ENCODE measurements at places on chromosomes 2 and 18.

GRCh38 chr18:72985686-72986085 lies 117.9 kb upstream of the NETO1 start:
- no peak for DNase-seq

DNA sequence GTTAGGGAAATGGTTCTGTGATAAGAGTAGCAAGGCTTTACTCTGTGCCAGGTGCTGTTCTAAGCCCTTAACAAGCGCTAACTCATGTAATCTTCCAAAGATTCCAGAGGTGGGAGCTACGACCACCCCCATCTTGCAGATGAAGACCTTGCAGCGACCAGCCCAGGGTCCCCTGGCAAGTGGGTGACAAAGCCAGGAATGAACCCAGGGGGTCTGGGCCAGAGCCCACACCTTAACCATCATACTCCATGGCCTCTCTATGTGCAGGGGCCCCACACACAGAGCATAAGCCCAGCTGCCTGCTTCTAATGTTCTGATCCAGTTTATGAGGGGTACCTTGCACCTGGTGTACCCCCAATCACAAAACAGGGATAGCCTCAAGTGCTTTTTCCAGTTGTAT lies 105.3 kb downstream of the ZBTB7C start:
- DNase-seq: no peak

DNA sequence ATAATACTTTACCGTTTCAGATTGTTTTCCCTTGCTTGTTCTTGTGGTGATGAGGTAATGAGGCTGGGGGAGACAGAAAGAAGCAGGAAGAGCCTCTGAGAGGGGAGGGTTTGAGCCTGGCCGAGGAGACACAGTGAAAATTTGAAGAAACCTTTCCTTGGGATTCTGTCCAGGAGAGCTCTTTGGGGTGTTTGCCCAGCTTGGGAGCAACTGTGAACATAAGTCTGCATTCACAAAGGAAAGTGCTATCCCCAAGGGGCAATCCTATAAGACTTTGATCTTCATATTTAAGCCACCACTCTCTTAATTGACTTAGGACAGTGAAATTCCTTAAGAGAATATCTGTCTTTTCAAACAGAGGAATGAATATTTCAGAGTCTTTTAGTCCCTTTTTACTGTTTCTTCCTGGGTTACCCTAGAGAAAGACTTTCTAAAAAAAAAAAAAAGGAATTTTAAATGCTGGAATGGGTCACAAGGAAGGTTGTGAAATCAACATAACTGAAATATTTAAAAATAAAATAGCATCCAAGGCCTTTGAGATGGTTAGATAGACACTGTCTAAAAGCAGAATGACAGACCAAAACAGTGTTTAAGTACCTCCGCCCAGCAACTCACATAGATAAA lies 52.5 kb upstream of the STAM2 start:
- DNase-seq: no peak

- no peak for DNase-seq
Observed at GRCh38 chr2:166519391-166519962, 25.4 kb upstream of the SCN7A start.

DNA sequence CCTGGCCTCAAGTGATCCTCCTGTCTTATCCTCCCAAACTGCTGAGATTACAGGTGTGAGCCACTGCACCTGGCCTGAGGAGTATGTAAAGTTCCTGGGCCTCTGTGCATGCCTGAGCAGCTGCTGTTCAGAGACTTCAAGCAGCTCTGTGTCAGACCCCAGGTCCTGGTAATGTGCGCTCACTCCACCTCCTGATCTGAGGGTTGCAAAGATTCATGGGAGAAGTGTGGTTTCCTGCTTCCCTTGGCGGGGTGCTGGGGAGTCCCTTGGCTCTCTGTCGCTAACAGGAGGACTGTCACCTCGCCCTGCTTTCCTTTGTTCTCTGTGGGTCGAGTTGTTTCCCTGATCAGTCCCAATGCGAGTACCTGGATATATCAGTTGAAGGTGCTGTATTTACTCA lies 8.6 kb upstream of the IL36A start:
- no peak for DNase-seq

DNA sequence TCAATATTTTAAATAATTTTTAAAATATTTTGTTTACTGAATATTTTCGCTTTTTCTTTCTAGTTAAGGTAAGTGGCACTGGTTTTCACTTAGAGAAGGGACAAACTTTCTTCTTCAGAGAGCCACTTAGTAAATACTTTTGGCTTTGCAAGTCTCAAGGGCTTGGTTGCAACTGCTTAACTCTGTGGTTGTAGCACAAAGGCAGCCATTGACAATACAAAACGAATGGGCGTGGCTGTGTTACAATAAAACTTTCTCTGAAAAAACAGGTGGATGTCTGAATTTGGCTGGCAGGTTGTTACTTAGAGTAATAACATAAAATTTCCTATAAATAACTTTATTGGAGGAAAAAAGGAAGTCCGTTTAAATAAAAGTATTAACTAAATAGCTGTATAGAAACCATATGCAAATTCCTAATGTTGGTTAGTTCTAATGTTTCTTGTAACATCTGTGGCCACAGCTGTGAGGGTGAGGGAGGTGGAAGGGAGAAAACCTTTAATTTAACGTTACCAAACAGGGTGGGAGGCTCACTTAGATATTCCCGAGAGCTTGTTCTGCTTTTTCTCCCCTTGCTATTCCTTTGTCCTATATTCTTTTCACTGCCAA lies 62.4 kb upstream of the TNP1 start:
- no peak for DNase-seq

- no peak for DNase-seq
Observed at GRCh38 chr2:17373741-17374140, 144.5 kb downstream of the RAD51AP2 start.

DNA sequence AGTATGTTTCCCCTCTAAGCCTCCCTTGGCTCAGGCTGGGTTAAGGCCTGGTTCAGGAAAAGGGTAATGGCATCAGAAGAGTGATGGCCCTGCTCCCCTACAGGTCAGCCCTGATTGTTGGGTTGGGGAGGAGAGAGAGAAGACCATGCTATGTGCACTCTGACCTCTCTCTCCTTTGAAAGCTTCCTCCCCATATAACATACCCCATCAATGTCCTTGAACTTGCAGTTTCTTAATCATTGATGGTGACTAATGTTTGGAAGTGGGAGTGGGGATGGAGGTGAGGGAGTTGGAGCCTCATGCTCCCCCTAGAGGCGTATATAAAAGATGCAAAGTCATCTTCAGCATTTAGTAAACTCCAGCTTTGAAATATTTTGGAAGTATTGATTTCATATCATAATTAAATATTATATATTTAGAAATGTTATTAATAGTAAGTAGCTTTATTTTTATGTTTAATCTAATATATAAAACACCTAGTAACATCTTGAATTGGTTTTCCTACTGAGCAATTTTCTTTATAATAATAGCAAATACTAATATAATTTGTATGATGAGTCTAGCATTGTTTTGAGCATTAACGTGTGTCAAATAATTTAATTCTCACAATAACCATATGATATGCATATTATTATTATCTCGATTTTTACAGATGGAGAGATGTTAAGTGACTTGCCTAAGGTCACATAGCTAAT lies 8.8 kb downstream of the PLCL1 start:
- DNase-seq: no peak

DNA sequence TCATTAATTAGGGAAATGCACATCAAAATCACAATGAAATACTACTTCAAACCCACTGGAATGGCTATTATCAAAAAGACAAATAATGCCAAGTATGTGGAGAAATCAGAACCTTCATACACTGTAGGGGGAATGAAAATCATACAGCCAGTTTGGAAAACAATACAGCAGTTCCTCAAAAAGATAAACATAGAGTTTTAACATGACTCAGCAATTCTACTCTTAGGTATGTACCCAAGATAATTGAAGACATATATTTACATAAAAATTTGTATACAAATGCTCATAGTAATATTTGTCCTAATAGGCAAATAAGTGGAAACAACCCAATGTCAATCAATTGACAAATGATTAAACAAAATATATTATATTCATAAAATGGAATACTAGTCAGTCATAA lies 45.4 kb upstream of the SATB2 start:
- no peak for DNase-seq

DNA sequence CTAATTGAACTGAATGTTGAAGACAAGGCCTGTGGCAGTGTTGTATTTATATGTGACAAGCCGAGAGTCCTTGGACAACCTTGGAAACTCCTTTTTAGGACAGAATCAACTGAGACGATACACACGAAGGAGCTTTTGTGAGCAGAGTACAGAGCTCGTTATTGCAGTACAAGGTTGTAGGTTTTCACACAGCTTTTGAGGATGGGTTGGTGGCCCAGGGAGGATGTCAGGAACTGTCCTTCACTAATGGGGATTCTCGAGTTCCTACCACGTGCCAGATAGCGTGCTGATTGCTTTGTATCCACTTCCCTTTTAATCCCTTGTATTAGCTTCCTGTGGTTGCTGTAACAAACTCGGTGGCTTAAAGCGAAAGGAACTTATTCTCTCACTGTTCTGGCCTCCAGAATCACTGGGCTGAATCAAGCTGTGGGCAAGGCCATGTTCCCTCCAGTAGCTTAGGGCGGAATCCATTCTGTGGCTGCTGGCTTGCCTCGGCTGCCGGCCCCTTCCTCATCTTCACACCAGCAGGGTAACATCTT lies 20.2 kb downstream of the INPP4A start:
- no peak for DNase-seq

GRCh38 chr2:175309799-175310198 lies 128.3 kb upstream of the ATP5MC3 start:
- DNase-seq: no peak

DNA sequence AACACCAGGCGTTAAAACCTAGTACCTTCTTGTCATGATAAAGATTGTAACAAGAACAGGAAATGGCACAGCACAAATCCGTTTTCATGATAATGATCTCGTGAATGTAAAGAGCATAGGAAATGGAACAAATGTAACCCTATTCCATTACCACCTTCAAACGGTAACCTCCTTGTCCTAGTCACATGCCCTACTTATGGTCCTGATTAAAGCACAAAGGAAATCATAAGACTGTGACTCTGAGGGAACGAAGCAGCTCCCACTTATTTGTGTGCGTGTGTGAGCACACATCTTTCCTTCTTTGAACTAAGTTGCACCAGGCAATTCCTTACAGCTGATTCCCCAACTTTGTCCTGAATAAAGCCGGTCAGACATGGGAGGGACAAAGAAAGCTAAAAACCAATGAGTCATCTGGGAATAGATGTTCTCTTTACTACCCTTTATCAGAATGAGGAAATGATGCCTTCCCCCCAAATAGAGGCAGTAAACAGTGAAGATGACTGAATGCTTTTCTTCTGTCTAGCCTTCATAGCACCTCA lies 192.6 kb downstream of the IKZF2 start:
- no peak for DNase-seq

DNA sequence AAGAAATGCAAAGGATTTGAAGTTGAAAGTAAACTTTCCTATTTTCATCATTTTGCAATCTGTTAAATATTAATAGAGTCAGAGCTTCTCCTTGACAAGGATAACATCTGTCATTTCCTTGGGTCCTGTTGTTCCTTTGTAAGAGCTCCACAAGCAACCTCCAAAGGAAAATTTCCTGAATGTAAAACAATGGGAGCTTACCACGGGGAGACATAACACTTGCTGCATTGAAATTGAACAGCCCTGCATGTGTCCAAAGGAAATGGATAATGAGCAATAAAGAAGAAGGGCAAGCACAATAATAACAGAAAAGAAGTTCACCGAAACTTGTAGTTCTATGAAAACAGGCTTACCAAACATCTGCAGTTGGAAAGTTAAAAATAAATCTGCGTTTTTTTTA lies 42.0 kb upstream of the SCG2 start:
- no peak for DNase-seq

GRCh38 chr18:8726281-8726680 lies 20.9 kb downstream of the MTCL1 start:
- no peak for DNase-seq

DNA sequence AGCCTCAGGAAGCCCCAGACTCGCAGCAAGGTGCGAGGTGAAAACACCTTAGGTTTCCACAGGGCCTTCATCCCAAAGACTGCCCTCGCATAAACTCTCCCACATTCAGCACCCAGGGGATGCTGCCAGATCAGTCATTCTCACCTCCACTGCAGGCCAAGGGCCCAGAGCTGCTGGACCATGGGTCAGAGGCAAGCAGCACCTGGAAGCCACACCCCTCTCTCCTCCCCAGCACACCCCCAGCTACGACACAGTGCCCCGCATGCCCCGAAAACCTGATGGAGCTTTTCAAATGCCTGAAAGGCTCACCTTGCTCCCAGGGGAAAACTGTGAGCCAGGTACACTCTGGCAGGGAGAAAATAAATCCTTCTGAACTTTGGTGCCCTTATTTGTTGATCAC lies 31.9 kb upstream of the LDLRAD4 start:
- no peak for DNase-seq

DNA sequence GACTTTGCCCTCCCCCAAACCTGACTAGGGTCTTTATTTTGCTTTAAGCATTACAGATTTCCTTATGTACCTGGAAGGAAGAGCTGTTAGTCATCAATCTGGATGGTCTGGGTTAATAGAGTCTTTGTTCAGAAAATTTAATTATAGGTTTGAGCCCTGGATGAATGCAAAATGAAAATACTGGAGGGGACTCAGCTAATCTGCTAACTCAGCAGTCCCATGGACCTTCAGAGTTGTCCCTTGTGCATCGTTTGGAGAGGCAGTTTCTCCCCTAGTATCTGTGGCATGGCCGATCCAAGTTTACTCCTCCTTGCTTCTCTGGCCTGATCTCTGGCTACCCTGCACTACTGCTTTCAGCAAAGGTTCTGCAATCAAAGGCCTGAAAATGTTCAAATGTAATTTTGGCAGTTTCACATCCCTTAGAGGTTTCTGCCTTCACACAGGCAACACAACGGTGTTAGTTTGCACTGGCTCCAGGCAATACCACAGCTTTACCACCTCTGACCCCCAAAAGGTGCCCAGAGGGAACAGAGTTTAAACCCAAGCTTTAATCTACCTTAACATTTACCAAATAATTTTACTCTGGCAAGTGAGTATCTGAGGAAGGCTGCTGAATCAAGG lies 134.3 kb downstream of the THADA start:
- DNase-seq: no peak

DNA sequence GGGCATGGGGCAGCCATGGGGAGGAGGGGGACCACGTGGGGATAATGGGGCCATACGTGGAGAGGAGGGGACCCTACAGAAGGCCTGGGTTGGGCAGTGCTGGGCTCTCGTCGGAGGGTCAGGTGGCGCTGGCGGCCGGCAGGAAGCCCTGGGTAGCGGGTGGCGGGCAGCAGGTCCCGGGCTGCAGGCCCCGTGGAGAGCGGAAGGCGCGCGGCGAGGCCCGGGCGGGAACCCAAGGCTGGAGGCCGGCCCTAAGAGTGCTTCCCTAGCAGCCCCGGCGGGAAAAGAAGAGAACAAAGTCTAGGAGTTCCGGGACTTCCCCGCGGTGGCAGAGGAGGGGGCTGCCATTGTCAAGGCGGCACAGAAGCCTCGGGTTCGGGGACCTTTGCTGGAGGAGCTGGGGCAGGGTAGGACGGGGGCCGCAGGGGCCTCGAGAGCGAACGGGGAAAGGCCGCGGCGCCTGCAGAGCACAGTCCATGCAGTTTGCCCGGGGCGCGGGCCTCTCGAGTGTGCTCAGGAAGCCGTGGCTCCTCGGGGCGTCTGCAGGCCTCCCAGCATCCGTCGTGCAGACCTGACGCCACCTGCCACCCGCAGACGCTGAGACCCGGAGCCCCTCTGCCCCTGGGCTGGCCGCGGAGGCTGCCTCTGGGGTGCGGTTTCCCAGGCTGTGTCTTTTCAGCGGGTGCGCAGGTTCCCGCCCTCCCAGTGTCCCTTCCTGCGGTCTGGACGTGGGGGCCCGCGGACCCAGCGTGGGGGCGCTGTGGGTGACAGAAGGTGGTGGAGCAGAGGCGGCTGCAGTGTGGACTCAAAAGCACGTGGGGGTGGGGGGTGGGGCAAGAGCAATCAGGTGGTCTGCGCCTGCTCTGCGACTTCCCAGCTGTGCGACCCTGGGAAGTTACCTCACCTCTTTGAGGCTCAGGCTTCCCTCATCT lies 19.4 kb upstream of the NCL start:
- no peak for DNase-seq

- DNase-seq: no peak
Observed at GRCh38 chr2:73386894-73387636, 1.4 kb downstream of the ALMS1 start.
